ENCODE measurements at places on chromosomes 3 and 15.

- no peak for DNase-seq
Observed at GRCh38 chr3:159910991-159911663, 77.5 kb upstream of the IL12A start.

- no peak for DNase-seq
Observed at GRCh38 chr3:22988566-22988965, 214.6 kb upstream of the UBE2E2 start.

DNA sequence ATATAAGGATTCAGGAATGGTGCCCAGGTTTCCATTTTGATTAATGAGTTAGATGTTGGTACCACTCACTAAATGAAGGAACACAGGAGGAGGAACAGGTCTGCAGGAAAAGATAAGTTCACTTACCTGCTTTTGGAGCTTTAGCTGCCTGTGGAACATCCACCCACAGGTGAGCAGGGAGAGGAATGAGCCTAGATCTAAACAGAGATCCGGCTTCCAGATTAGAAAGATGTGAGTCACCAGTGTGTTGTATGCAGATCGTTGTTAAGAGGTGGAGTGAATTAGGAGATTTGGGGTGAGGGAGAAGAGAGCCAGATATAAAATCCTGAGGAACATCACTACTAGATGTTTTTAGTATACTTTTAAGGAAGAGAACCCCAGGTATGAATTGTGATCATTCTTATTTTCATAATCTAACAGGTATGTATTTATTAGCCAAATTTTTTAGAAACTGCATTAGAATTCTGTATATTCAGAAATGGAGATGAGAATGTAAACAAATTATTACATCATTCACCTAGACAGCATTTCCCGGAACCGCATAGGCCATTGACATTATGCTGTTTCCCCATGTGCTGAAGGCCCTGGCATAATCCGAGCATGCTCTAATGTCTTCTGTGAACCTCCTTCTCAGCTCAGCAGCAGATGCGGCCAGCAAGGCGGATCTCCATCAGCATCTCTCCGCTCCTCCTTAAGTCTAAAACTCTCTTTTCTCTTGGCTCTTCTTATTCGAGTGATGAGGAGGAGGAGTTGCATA, 118.2 kb downstream of the KLHL25 start:
- no peak for DNase-seq

GRCh38 chr3:129040579-129041300, 19.8 kb upstream of the GP9 start:
- DNase-seq: no peak

- DNase-seq: no peak
Observed at GRCh38 chr3:172726380-172726779, 15.5 kb upstream of the NCEH1 start.
